ENCODE measurements at places on chromosomes 5 and 9.

GRCh38 chr5:4230786-4231641 lies 635.4 kb downstream of the IRX1 start:
- DNase-seq, result no peak

GRCh38 chr5:9876451-9876850 lies 246.3 kb upstream of the TAS2R1 start:
- no peak for DNase-seq

GRCh38 chr5:131250751-131251475 lies 12.9 kb upstream of the CDC42SE2 start:
- no peak for DNase-seq

DNA sequence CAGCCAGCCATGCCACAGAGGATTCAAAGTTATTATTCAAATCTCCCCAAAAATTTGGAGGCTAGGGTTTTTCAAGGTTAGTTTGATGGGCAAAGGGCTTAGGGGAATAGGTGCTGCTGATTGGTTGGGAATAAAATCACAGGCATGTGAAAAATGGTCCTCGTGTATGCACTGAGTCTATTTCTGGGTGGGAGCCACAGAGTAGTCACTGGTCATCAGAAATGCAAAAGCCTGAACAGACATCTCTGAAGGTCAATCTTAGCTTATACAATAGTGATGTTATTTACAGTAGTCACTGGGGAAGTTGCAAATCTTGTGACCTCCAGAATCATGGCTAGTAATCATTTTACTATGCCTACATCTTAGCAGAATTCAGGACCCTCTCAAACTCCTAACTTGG lies 1.3 kb downstream of the IL33 start:
- DNase-seq, result no peak

GRCh38 chr5:63686181-63686580 lies 276.1 kb downstream of the HTR1A start:
- no peak for DNase-seq

- DNase-seq, result no peak
These were observed 13.3 kb downstream of the CCDC187 start for GRCh38 chr9:136290508-136291000.

GRCh38 chr5:14200312-14200990 lies 57.3 kb downstream of the TRIO start:
- DNase-seq, result no peak

DNA sequence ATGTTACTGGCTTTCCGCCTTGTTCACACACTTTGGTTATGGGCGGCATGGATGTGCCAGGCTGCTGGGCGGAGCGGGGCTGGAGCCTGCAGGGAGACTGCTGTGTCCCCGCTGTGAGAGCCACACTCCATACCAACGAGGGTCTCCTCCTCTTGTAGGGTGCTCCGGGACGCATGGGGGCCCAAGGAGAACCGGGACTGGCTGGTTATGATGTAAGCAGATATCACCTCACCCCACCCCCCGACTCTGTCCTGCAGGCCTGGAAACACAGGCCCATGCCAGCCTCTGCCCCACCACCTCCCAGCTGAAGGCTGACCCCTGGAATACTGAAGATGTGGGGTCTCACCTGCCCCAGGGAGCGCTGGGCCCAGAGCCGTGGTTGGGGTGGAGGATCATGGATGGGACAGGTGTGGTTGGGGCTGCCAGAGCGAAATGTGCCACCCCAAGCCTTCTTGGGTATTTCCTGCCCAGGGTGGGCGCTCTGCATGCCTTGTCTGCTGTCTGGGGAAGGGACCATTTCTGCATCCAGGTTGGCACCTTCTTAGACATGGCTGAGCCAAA lies 39.3 kb upstream of the ORM1 start:
- no peak for DNase-seq

- DNase-seq, result no peak
These were observed 50.1 kb downstream of the ADAMTS2 start for GRCh38 chr5:179294891-179295777.

DNA sequence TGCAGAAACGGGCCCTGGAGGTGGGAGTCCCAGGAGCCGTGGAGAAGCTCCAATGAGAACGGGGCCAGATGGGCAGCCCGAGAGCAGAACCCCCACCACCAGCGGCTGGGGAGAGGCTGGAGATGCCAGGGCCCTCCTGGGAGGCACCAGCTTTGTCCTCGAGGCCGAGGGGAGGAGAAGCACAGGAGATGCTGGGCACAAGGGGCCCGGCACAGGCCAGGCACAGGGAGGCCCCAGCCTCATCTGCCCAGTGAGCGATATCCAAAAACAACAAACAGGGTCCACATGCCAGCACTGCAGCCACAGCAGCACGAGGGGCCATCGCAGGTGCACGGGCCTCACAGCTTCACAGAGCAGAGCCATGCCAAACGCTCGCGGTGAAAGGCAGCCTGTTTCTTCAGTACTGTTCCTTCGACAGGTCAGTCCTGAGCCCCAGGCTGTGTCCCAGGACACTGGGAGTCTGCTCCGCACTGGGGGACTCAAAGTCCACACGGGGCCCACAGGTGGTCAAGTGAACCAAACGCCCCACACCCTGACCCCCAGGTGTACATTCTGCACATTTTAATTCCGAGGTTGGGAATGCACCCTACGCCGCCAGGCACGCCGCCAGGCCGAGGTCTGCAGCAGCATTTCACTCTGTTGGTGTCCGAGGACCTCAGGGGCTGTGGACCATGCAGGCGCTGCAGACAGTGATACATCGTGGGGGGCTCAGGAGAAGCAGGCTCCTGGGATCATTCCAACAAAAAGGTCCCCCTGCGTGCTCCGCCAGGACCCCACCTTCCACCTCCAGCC lies 9.5 kb downstream of the LPCAT1 start:
- DNase-seq, result no peak

- DNase-seq, result no peak
These were observed 10.2 kb downstream of the CORO2A start for GRCh38 chr9:98182069-98182820.

DNA sequence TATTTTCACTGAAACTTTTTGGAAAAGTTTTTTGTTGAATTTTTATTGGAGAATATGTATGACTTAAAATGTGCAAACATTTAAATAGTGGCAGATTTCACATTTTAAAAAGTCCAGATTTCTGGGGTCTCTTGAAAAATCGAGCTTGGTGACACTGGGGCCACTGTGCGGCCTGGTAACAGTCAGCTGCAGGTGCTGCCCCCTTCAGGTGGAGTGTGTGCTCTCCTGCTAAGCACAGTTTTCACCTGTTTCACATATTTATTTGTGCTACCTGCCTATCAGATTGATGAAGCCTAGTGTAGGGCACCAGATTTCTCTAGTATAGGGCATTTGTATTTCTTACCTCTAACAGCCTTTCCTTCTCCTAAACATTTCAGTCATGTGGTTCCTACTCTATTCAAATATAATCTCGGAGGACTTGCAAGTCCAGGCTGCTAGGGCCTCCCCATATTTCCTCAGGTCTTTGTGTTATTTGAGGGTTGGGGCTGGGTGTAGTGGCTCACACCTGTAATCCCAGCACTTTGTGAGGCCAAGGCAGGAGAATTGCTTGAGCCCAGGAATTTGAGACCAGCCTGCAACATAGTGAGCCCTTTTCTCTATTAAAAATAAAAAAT lies 95.8 kb upstream of the KLF9 start:
- DNase-seq, result no peak

- DNase-seq, result no peak
These were observed 63.6 kb upstream of the MAP3K1 start for GRCh38 chr5:56751572-56752313.

- no peak for DNase-seq
These were observed 237.0 kb downstream of the PAPPA start for GRCh38 chr9:116390303-116391228.

DNA sequence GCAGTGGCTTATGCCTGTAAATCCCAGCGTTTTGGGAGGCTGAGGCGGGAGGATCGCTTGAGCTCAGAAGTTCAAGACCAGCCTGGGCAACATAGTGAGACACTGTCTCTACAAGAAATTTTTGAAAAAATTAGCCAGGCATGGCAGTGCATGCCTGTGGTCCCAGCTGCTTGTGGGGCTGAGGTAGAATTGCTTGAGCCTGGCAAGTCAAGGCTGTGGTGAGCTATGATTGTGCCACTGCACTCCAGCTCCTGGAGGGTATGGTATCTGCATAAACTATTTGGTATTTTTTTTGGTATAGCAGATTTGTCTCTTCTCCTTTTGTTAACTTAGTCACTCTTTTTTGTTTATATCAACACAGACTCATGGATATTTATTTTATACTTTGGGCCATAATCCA lies 61.5 kb upstream of the TEX48 start:
- DNase-seq, result no peak

DNA sequence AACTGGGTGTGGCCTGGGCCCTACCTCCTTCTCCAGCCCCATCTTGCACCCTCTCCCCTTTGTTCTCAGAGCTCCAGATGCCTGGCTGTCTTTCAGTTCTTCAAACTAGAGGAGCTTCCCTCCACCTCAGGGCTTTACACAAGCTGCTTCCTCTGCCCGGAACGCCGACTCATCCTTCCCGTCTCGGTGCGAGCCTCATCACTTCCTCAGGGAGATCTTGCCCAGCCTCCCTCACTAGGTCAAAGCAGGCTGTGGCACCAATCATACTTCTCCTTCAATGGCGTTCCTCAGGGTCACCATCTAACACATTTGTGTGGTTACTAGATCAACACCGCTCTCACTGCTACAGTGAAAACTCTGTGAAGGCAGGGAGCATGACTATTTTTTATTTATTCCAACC lies 56.2 kb upstream of the ZSWIM6 start:
- DNase-seq, result no peak

DNA sequence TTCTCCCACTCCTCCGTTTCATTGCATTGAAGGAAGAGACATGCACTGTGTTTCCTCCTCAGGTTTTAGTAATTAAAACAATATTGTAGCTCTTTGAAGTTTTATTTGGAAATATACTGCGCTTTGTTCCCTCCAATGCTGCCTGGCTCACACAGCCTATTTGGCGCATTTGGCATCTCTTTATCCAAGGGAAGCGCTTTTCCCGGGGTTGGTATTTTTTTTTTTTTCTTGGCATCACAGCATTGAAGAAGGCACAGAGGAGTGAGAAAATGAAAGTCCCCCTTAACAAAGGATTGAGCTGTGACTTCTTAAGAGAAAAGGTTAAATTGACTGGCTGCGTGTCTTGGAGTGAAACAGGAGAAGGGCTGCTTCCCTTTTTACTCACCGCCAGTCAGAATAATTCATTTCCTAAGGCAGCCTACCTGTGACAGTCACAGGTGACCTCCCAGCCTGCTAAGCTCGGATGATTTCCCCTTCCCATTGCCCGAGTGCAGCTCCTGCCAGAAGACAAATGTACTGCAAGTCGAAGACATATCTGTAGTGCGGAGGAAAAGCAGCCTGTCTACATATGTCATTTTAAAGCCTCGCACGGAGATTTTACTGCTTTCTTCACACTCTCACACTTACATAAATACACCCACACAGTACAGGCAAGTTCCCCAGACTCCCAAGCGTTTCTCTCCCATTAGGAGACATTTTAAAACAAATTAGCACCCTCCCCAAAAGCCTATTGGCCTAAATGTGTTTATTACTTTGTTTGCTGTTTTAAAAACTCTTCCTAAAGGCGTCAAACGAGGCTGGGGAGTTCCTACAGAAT lies 665.5 kb upstream of the ZNF608 start:
- DNase-seq, result no peak

- DNase-seq, result no peak
These were observed 93.1 kb upstream of the WWC1 start for GRCh38 chr5:168198359-168198758.

DNA sequence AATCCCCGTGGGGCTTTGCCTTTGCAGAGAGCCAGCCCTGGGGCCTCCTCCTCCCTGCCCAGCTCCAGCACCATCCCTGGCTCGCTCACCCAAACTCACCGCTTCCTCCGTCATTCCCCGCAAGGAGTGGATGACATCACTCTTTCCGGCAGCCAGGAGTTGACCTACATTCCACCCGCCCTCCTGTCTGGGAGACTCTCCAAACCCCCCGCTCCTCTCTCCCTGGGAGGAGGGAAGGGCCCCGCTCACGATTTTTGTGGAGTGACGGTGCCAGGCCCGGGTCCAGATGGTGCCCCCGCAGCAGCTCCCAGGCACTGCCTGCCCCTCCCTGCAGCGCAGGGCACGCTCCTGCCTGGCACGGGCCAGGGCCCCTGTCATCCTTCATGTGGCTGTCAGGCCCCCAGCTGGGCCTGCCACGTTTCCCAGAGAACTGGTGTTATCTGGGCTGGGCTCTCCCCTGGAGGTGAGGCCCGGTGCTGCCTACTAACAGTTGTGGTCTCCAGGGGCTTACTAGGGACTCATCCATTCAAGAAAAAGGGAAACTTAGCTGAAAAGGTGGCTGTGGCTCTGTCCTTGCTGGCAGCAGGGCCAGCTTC lies 52.3 kb downstream of the NTNG2 start:
- no peak for DNase-seq

GRCh38 chr9:74770508-74771261 lies 117.0 kb downstream of the TRPM6 start:
- peak; percentile 11 for DNase-seq

GRCh38 chr9:79656169-79656568 lies 84.4 kb downstream of the TLE4 start:
- DNase-seq, result no peak

- DNase-seq, result no peak
These were observed 46.6 kb downstream of the F2R start for GRCh38 chr5:76762484-76762883.

- DNase-seq, result no peak
These were observed 204.8 kb upstream of the HAPLN1 start for GRCh38 chr5:83925321-83925954.

DNA sequence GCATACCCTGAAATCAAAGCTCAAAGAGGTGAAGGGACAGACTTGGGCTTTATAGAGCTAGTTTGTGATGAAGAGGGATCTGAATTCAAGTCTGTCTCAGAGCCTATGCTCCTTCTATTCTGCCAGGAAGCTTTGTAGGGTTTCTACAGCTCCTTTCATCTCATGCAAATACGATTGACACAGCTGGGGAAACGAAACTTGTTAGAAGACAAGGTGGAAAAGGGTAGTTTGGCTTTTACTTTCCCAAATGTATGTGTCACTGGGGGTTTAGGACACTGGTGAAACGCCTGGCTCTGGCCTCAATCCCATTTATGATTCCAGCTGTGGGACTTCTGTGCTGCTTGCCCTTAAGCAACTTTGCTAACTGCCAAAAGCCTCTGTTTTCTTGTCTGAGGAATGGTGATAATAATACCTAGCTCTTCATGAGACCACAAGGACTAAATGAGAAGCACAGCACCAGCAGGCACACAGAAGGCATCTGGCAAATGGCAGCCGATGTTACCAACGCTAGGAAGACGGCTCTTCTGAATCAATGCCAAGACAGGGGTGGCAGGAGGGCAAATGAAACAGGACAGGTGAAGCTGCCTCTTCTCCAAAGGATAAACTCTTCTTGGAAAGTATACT lies 70.3 kb upstream of the EQTN start:
- DNase-seq, result no peak

DNA sequence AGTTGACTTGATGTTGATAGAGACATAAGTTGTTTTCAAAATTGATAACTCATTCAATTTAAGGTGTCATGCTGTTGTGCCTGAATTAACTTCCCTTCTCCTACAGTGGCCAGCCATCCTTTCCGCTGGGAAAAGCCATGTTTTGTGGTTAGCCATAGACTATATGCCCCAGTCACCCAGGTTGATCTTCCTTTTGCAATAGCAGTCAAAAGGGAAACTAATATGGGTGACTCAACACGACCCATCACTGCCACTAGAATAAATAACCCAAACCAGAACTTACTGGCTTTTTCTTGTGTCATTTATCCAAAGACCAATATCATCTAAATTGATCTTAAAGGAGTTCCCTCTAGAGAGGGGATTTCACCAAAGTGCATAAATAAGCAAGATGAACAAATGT lies 87.4 kb downstream of the PTCD2 start:
- DNase-seq, result no peak

GRCh38 chr9:11973011-11973410 lies 720.2 kb upstream of the TYRP1 start:
- no peak for DNase-seq
